ENCODE measurements at places on chromosomes 16 and 17. TPM values are rescaled to one million over a fixed set of nuclear protein-coding genes. Genes with fewer than 3 reads are reported as not detected.

Gene TNK1
- total RNA-seq: 6.4 TPM

Gene SCN4A
- total RNA-seq: 0.05 TPM

Gene SLC7A5
- total RNA-seq: 1,007 TPM

Gene IKZF3
- not detected for total RNA-seq

Gene RGS9
- 0.49 TPM for total RNA-seq

Gene STX1B
- 0.91 TPM for total RNA-seq

DNA sequence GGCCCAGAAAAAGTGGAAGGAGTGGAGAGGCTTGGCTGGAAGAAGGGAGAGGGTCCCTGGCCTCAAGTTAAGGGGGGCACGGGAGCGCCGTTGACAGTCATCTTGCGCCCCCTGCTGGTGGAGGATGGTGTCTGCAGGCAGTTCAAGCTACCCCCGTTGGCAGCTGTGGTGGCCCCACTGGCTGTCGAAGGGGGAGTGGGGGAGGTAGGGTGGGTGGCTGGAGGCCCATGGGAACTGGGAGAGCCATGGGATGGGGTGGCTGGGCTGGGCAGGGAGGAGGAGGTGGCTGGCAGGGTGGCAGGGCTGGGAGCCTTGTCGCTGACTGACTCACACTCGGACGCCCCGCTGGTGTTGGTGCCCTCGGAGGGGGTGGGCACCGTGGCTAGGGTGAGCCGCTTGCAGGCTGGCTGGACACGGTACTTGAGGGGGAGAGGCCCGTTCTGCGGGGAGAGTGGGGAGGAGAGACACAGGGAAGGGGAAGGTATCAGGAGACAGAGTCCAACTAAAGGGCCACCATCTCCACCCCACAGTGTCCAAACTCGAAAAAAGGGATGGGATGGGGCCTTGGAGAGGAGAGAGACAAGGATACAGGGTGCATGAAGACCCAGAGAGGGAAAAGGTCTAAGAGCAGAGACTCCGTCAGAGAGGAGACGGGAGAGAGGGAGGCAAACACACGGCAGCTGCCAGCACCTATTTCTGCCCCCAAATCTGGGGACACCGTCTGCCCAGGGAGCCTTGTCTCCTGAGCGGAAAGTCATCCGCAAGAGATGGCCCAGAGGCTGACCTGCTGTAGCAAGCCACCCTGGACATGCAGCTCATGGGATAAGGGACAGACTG, 5.2 kb downstream of the CISD3 start:
- peak; percentile 43 for DNase-seq
- H3K4me1 ChIP-seq: peaks cover 18% of the 10 kb centered on the region
- H3K27ac ChIP-seq: peak overlapping the region; percentile 31
- H3K4me3 ChIP-seq: no peak overlapping the region

DNA sequence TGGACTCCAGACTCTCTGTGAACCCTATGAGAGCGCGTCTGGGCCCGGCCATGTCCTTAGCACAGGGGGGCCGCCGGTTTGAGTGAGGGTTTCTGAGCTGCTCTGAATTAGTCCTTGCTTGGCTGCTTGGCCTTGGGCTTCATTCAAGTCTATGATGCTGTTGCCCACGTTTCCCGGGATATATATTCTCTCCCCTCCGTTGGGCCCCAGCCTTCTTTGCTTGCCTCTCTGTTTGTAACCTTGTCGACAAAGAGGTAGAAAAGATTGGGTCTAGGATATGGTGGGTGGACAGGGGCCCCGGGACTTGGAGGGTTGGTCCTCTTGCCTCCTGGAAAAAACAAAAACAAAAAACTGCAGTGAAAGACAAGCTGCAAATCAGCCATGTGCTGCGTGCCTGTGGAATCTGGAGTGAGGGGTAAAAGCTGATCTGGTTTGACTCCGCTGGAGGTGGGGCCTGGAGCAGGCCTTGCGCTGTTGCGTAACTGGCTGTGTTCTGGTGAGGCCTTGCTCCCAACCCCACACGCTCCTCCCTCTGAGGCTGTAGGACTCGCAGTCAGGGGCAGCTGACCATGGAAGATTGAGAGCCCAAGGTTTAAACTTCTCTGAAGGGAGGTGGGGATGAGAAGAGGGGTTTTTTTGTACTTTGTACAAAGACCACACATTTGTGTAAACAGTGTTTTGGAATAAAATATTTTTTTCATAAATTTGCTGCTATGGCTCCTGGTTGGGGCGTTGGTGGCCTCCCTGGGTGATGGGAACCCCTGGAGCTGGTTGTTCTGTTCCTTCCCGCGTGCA, 23.1 kb downstream of the STAT5A start:
- H3K27ac ChIP-seq: no peak overlapping the region
- no peaks in the 10 kb centered on the region for H3K4me1 ChIP-seq
- DNase-seq: no peak

- H3K4me3 ChIP-seq: peak overlapping the region; percentile 38
- no peak for DNase-seq
- H3K27me3 ChIP-seq: no peaks in the 10 kb centered on the region
- H3K36me3 ChIP-seq: no peaks in the 10 kb centered on the region
- H3K4me1 ChIP-seq: peaks cover 37% of the 10 kb centered on the region
Measured at GRCh38 chr17:58402047-58402446, 15.3 kb downstream of the RNF43 start.

GRCh38 chr17:33050611-33051140, 59.0 kb downstream of the SPACA3 start:
- H3K4me3 ChIP-seq: no peak overlapping the region
- no peaks in the 10 kb centered on the region for H3K36me3 ChIP-seq
- no peak overlapping the region for H3K27ac ChIP-seq
- H3K27me3 ChIP-seq: no peaks in the 10 kb centered on the region
- DNase-seq: no peak

- H3K36me3 ChIP-seq: no peaks in the 10 kb centered on the region
- no peak for DNase-seq
- peaks cover 27% of the 10 kb centered on the region for H3K4me1 ChIP-seq
Measured at GRCh38 chr17:5838661-5839300, 231.4 kb upstream of the WSCD1 start.

DNA sequence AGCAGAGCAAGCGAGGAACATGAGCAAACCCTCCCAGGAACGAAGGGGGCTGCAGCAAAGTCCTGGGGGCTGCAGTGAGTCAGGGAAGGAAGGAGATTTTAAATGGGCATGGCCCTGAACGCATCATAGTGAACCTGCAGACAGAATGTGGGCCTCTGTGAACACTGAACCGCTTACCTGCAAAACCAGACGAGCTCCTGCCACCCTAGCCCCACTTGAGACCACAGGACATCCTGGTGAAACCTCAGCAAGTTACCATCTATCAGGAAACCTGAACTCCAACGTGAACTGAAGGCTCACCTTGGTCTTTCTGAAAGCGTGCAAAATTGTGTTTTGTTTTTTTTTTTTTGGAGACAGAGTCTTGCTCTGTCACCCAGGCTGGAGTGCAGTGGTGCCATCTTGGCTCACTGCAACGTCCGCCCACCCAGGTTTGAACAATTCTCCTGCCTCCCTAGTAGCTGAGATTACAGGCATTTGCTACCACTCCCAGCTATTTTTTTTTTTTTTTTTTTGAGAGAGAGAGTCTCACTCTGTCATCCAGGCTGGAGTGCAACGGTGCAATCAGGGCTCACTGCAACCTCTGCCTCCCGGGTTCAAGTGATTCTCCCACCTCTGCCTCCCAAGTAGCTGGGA, 30.8 kb downstream of the FANCA start:
- H3K4me1 ChIP-seq: no peaks in the 10 kb centered on the region
- H3K27me3 ChIP-seq: no peaks in the 10 kb centered on the region
- no peak overlapping the region for H3K27ac ChIP-seq
- DNase-seq: no peak

- DNase-seq: no peak
- no peak overlapping the region for H3K27ac ChIP-seq
- H3K36me3 ChIP-seq: no peaks in the 10 kb centered on the region
- no peaks in the 10 kb centered on the region for H3K27me3 ChIP-seq
- H3K4me1 ChIP-seq: peaks cover 30% of the 10 kb centered on the region
Measured at GRCh38 chr17:41416479-41416878, 7.9 kb downstream of the KRT37 start.

DNA sequence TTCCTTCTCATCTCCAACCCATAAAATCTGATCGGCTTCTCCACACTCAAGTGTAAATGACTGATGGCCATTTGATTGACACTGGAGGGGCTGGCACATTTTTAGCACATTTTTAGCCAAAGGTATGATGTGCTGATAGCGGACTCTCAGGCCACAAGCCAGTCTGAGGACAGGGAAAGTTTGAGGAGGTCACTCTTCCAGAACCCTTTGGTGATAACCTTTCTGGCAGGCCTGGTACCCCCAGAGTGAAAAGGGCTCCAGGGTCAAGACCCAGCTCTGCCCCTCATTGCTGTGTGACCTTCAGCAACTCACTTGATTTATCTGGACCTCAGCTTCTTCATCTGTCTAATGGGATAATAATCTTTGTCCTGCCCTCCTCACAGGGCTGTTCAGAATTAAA, 1.7 kb upstream of the NLRC5 start:
- H3K27ac ChIP-seq: no peak overlapping the region
- H3K4me1 ChIP-seq: peaks cover 30% of the 10 kb centered on the region
- no peak for DNase-seq
- no peak overlapping the region for H3K4me3 ChIP-seq

DNA sequence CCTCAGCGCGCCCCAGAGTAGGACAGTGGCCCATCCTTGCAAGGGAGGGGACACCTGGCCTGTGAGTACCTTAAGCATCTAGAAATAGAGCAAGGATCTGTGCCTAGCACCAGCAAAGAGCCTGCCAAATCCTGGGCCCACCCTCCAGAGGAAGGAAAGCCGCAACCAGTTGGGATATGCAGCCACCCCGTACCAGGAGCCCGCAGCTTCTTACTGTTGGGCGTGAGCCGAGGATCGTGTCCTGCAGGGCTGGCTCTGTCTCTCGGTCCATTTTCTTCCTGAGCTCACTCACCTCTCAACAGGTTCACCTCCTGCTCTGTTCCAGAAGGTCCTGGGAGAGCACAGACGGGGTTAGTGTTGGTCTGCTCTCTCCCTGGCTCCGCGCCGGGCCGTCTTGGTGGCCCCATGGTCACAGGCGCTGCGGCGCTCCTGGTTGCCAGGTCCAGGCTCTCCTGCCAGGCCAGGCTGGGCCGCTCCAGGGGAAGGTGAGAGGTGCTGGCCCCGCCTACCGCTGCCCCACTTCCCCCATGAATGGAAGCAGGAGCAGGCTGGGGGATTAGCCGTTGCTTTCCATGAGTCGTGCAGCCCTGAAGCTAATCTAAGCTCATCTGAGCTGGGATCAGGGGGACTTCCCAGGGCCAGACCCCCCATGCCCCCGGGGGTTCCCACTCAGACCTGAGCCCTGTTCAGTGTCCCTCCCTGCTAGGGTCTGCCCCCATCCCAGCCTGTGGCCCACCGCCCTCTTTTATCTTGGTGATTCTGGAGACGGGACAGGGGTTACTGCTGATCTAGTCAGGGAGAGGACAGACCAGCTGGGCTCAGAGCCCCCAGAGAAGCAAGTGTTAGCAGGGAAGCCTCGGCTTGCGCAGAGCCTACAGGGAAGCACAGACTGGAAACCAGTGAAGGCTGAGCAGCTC, 12.7 kb downstream of the ENDOV start:
- no peak for DNase-seq
- H3K36me3 ChIP-seq: no peaks in the 10 kb centered on the region
- no peak overlapping the region for H3K27ac ChIP-seq
- H3K4me3 ChIP-seq: no peak overlapping the region
- no peaks in the 10 kb centered on the region for H3K4me1 ChIP-seq

DNA sequence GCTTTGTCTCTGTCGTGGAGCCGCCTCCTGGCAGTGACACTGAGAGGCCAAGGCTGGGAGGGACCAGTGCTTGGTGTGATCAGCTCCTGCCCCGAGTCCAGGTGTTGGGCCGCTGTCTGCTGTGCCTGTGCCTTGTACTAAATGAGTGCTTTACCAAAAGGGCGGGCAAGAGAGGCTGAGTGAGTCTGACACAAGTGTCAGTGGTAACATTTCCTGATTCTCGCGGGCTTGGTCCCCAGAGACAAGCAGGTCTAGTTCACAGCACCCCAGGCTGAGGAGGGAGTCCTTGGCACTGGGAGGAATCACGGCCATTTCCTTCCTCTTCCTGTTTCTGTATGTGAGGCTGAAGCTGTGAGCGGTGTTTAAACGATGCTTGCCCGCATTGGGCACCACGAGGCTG, 30.2 kb downstream of the PLD6 start:
- H3K36me3 ChIP-seq: peaks cover 82% of the 10 kb centered on the region
- H3K4me3 ChIP-seq: no peak overlapping the region
- no peaks in the 10 kb centered on the region for H3K4me1 ChIP-seq
- peak overlapping the region; percentile 61 for H3K27ac ChIP-seq
- H3K27me3 ChIP-seq: no peaks in the 10 kb centered on the region

- H3K4me1 ChIP-seq: no peaks in the 10 kb centered on the region
- H3K27ac ChIP-seq: no peak overlapping the region
- H3K27me3 ChIP-seq: peaks cover 53% of the 10 kb centered on the region
- no peak overlapping the region for H3K4me3 ChIP-seq
- DNase-seq: no peak
Measured at GRCh38 chr17:52710363-52710901, 551.9 kb upstream of the CA10 start.

DNA sequence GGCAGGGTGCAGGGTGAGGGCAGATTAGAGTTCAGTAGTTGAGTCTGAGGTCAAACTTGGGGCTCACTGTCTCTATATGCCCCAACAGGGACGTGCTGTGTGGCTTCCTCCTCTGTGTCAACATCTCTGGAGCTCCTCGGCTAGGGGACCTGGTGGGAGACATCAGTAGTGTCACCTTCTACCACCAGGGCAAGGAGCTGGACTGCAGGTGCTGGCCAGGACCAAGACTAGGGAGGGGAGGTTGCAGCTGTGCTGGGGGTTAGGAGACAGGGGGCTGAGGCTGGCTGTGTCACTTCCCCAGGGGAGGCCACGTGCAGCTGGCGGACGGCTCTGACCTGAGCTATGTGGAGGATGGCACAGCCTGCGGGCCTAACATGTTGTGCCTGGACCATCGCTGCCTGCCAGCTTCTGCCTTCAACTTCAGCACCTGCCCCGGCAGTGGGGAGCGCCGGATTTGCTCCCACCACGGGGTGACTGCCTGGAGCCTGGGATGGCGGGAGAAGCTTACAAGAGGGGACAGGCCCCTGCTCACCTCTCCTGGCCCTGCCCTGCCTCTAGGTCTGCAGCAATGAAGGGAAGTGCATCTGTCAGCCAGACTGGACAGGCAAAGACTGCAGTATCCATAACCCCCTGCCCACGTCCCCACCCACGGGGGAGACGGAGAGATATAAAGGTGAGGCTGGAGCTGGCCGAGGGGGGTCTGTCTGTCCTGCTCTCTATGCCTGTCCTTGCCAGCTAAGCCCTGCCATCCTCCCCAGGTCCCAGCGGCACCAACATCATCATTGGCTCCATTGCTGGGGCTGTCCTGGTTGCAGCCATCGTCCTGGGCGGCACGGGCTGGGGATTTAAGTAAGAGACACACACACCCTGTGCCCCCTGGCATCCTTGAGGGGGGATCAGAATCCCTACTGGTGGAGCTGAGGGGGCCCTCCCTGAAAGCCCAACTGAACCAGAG, 18.9 kb downstream of the ADAM11 start:
- H3K4me1 ChIP-seq: peaks cover 11% of the 10 kb centered on the region
- H3K4me3 ChIP-seq: no peak overlapping the region
- peaks cover 13% of the 10 kb centered on the region for H3K27me3 ChIP-seq
- H3K27ac ChIP-seq: peak overlapping the region; percentile 31

GRCh38 chr17:12856416-12856815, 67.1 kb downstream of the ARHGAP44 start:
- H3K36me3 ChIP-seq: no peaks in the 10 kb centered on the region
- H3K4me1 ChIP-seq: no peaks in the 10 kb centered on the region
- H3K4me3 ChIP-seq: no peak overlapping the region
